IMR-90 (cell line): ENCODE measurements at places on chromosomes 12 and 14.

- no peak overlapping the region for H3K4me3 ChIP-seq
- no peak for DNase-seq
- no peaks in the 10 kb centered on the region for H3K27me3 ChIP-seq
- H3K27ac ChIP-seq: no peak overlapping the region
Measured at GRCh38 chr14:99426813-99427346, 53.8 kb downstream of the SETD3 start.

DNA sequence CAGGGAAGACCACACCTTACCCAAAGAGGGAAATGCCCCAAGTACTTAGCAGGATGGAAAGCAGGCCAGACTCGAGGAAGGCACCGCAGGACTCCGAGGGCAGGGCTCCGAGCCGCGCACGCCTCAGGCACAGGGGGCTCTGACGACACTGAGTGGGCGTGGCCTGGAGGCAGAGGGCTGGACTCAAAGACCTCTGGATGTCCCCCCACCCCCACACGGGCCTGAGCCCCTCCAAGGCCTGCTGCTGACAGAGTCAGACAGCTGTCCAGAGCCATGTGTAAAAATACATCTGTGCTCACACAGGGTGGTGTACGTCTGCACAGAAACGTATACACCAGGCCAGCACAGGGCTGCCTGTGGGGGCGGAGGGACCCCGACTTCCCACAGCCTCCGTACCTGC lies 1.4 kb downstream of the AKT1 start:
- DNase-seq: peak; percentile 66
- peaks cover 28% of the 10 kb centered on the region for H3K36me3 ChIP-seq

DNA sequence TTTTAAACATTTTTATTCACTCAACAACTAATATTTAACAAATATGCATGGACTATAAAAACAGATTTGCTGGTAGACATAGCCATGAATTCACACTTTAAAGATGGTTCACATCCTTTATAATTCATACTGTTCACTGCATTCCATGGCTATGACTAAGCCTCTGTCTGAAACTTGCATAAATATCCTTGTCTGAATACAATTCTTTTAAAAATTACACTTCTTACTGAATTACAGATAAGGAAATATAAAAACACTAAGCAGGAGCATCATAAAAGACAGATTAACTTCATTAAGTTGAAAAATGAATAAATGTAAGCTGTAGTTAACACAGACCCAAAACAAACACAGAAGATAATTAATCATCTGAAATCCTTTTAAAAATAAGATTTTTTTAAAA lies 53.8 kb downstream of the GXYLT1 start:
- H3K4me3 ChIP-seq: no peak overlapping the region
- H3K4me1 ChIP-seq: no peaks in the 10 kb centered on the region; the same call in 1 of the 2 replicates
- no peaks in the 10 kb centered on the region for H3K36me3 ChIP-seq
- H3K27ac ChIP-seq: no peak overlapping the region
- peak; percentile 66 for DNase-seq
- no peaks in the 10 kb centered on the region for H3K27me3 ChIP-seq

DNA sequence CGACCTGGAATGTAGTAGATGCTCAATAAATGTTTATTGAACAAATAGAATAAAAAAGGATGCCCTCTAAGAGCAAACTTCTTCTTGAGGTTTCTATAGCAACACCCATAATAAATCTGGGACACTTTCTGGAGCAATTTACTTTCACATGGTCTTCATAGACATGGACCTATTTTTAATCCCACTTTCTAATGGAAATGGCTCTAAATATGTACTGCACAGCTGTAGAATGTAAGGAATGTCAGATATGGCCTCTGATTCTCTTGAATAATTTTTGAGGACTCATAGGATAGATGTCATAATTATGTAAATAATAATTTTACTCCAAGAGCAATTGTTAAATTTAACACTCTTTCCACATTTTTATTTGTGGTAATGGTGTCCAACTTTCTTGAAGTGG lies 133.5 kb upstream of the DAAM1 start:
- H3K36me3 ChIP-seq: no peaks in the 10 kb centered on the region
- no peak for DNase-seq
- H3K4me3 ChIP-seq: no peak overlapping the region
- H3K27ac ChIP-seq: no peak overlapping the region
- H3K27me3 ChIP-seq: peaks cover 4% of the 10 kb centered on the region; the same call in 1 of the 2 replicates

- no peak overlapping the region for H3K27ac ChIP-seq
- 0 out of 2 replicates have a peak, but pooled peaks cover 2% of the 10 kb centered on the region for H3K4me1 ChIP-seq
- no peak overlapping the region for H3K4me3 ChIP-seq
- no peaks in the 10 kb centered on the region for H3K27me3 ChIP-seq
Measured at GRCh38 chr12:94938583-94938982, 64.9 kb downstream of the NDUFA12 start.

- peaks cover 6% of the 10 kb centered on the region for H3K36me3 ChIP-seq
- H3K27me3 ChIP-seq: no peaks in the 10 kb centered on the region
- H3K27ac ChIP-seq: no peak overlapping the region
- DNase-seq: no peak
- no peak overlapping the region for H3K4me3 ChIP-seq
- H3K4me1 ChIP-seq: no peaks in the 10 kb centered on the region
Measured at GRCh38 chr12:106455111-106455510, 97.6 kb downstream of the POLR3B start.

DNA sequence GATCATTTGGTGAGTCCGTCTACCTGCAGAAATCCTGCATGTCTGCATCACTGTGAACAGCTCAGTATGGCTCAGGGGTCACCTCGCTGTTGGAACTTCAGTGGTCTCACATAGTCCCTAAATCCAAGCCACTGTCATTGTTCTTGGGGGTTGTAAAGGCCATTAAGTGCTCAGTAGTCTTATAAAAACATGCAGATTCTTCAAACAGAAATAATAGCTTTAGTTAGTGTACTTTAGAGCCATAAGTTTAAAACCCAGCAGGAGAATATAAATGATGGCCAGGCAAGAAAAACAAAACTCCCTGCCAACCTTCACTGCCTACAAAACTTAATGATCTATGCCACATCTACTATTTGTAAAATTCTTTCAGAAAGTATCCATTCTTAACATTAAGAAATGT lies 396.3 kb downstream of the SYT1 start:
- H3K27me3 ChIP-seq: no peaks in the 10 kb centered on the region
- H3K36me3 ChIP-seq: no peaks in the 10 kb centered on the region
- no peaks in the 10 kb centered on the region for H3K4me1 ChIP-seq
- H3K27ac ChIP-seq: no peak overlapping the region

- no peak for DNase-seq
- no peak overlapping the region for H3K27ac ChIP-seq
- H3K36me3 ChIP-seq: no peaks in the 10 kb centered on the region
- no peaks in the 10 kb centered on the region for H3K4me1 ChIP-seq
Measured at GRCh38 chr12:39966721-39967120, 139.2 kb downstream of the SLC2A13 start.
